ENCODE measurements at places on chromosomes 7 and 10.

- peak overlapping the region; percentile 86 for H3K27ac ChIP-seq
- no peaks in the 10 kb centered on the region for H3K36me3 ChIP-seq
- H3K4me3 ChIP-seq, result no peak overlapping the region
- H3K4me1 ChIP-seq, result peaks cover 33% of the 10 kb centered on the region
Observed at GRCh38 chr10:63644418-63645142, 123.4 kb downstream of the REEP3 start.

GRCh38 chr7:56157238-56157790 is 41.1 kb upstream of the NUPR2 start:
- H3K27me3 ChIP-seq, result no peaks in the 10 kb centered on the region
- no peak overlapping the region for H3K27ac ChIP-seq
- H3K4me3 ChIP-seq, result no peak overlapping the region
- no peaks in the 10 kb centered on the region for H3K4me1 ChIP-seq
- no peak for DNase-seq

GRCh38 chr10:124883510-124884321 is 58.2 kb upstream of the ZRANB1 start:
- DNase-seq, result no peak
- H3K27ac ChIP-seq, result no peak overlapping the region
- no peaks in the 10 kb centered on the region for H3K36me3 ChIP-seq
- no peaks in the 10 kb centered on the region for H3K27me3 ChIP-seq
- H3K4me1 ChIP-seq, result no peaks in the 10 kb centered on the region

DNA sequence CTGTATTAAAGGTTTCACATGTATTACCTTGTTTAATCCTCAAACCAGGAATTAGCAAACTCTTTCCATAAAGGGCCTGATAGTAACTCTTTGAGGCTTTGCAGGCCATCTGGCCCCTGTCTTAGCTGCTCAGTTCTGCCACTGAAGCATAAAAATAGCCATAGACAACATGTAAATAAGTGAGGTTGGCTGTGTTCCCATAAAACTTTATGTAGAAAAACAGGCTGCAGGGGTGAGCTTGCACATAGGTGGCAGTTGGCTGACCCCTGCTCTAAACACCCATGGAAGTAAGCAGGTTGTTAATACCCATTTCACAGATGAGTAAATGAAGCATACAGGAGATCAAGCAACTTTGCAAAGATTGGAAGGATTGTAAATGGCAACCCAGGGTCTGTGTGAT is 1279.2 kb upstream of the AUTS2 start:
- no peaks in the 10 kb centered on the region for H3K27me3 ChIP-seq
- no peak overlapping the region for H3K27ac ChIP-seq
- DNase-seq, result no peak
- H3K36me3 ChIP-seq, result no peaks in the 10 kb centered on the region

GRCh38 chr7:43362652-43363034 is 220.3 kb upstream of the STK17A start:
- no peaks in the 10 kb centered on the region for H3K36me3 ChIP-seq
- H3K27me3 ChIP-seq, result no peaks in the 10 kb centered on the region
- H3K27ac ChIP-seq, result no peak overlapping the region
- peak; percentile 28 for DNase-seq

DNA sequence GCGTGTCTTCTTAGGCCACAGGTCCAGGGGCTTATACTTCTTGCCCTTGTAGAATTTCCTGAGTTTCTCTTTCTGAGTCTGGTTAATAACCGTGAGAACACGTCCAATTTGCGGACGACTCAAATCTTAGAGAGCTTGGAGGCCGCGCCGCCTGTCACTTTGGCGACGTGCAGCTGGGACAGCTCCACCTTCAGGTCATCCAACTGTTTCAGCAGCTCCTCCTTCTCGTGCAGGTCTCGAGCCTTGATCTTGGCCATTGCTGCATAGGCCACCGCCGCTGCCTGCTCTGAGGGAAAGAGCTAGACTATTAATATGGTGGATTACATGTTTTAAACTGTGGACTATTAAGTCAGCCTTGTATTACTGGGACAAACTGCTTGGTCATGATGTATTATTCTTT is 26.9 kb downstream of the EVX1 start:
- H3K4me1 ChIP-seq, result no peaks in the 10 kb centered on the region
- no peak for DNase-seq
- no peaks in the 10 kb centered on the region for H3K36me3 ChIP-seq
- H3K27me3 ChIP-seq, result no peaks in the 10 kb centered on the region

DNA sequence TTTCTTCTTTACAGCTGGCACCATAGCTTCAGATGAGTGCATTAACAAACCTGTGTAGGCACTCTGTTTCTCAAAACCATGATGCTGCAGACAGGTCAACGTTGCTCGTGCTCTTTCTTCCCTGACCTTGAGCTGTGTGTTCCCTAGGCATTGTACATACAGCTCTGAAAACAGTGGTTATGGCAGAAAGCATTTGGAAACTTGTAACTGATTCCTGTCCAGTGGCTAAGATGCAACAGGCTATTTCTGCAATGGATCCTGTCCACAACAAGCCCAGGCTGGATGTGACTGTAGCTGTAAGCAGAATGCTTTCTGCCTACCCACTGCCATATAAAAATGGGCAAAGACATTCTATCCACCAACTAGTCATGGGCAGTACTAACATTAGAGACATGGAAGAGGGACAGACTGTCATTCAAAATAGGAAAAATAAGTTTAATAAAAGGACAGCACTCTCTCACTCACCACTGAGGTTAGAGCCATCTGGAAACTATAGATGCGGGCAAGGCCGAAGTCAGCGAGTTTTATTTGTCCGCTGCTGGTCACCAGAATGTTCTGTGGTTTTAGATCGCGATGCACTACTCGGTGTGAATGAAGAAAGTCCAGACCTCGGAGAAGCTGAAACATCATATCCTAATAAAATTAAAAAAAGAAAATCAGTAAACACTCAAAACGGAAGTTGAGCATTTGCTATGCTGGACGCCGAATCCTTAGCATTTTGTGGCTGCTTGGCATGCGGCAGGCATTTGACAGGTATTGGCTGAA is 111.0 kb downstream of the CDK6 start:
- H3K27ac ChIP-seq, result no peak overlapping the region
- peaks cover 3% of the 10 kb centered on the region for H3K36me3 ChIP-seq
- no peak for DNase-seq
- H3K27me3 ChIP-seq, result no peaks in the 10 kb centered on the region
- H3K4me3 ChIP-seq, result no peak overlapping the region

GRCh38 chr10:82969405-82969804 is 1094.4 kb downstream of the NRG3 start:
- peak; percentile 29 for DNase-seq
- H3K27ac ChIP-seq, result no peak overlapping the region
- no peaks in the 10 kb centered on the region for H3K27me3 ChIP-seq
- no peaks in the 10 kb centered on the region for H3K36me3 ChIP-seq
- no peaks in the 10 kb centered on the region for H3K4me1 ChIP-seq

GRCh38 chr7:125406111-125406510 is 476.5 kb upstream of the POT1 start:
- no peaks in the 10 kb centered on the region for H3K36me3 ChIP-seq
- H3K27ac ChIP-seq, result no peak overlapping the region
- H3K4me3 ChIP-seq, result no peak overlapping the region
- H3K4me1 ChIP-seq, result peaks cover 3% of the 10 kb centered on the region

DNA sequence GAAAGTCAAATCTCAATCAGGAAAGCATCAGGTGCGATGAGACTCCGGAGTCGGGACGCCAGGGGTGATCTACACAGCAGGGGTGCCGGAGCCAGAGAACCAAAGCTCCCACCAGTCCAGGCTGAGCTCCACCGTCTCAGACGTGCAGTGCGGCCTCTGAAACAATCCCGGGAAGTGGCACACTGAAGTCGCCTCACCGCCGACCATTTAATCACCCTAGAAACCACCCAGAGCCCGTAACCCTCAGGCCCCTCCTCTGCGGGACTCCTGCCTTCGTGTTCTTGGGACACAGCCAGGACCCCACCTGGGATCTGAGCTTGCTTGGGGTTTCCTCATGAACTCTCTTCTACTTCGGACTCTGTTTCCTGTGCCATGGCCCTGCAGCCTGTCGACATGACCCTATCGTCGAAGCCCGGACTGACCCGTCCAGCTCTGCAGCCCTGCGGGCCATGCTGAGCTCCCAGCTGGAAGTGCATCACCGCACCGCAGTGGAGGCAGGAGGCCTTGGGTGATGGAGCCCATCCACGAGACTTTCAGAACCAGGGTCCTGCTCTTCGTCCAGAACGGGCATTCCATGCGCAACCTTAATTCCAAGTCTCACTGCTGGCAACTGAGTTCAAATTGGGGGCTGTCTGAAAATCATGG is 266.4 kb downstream of the PTPRN2 start:
- H3K27ac ChIP-seq, result no peak overlapping the region
- H3K36me3 ChIP-seq, result no peaks in the 10 kb centered on the region
- no peak for DNase-seq
- no peaks in the 10 kb centered on the region for H3K4me1 ChIP-seq

DNA sequence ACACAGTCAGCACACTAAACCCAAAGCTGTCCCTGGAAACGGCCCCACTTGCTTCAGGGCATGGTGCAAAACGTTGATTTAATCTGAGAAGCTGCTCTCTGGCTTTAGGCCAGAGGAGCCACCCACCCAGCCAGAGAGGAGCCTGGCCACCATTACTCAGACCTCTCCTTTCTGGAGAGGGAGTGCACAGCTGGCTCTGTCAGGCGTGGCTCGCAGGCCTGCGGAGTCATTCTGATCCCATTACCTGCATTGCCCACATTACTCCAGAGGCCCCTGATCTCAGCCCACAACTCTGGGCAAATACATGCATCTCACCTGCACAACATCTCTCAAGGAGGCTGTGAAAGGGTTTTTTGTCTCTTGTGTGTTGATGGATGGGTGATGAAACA is 370.0 kb upstream of the IGFBP3 start:
- peaks cover 2% of the 10 kb centered on the region for H3K27me3 ChIP-seq
- H3K27ac ChIP-seq, result no peak overlapping the region
- no peaks in the 10 kb centered on the region for H3K4me1 ChIP-seq
- no peaks in the 10 kb centered on the region for H3K36me3 ChIP-seq

All from endothelial cell of umbilical vein (primary cell).